Psoas muscle (tissue), 8 donors: ENCODE measurements at places on chromosomes 4 and X. TPM values are rescaled to one million over a fixed set of nuclear protein-coding genes. Genes with fewer than 3 reads are reported as not detected.

The WAS gene
- total RNA-seq = 0.92 TPM

The LNX1 gene
- 2.1 TPM for total RNA-seq

The GNRHR gene
- total RNA-seq = not detected

The CPLX1 gene
- total RNA-seq = 1.3 TPM

DNA sequence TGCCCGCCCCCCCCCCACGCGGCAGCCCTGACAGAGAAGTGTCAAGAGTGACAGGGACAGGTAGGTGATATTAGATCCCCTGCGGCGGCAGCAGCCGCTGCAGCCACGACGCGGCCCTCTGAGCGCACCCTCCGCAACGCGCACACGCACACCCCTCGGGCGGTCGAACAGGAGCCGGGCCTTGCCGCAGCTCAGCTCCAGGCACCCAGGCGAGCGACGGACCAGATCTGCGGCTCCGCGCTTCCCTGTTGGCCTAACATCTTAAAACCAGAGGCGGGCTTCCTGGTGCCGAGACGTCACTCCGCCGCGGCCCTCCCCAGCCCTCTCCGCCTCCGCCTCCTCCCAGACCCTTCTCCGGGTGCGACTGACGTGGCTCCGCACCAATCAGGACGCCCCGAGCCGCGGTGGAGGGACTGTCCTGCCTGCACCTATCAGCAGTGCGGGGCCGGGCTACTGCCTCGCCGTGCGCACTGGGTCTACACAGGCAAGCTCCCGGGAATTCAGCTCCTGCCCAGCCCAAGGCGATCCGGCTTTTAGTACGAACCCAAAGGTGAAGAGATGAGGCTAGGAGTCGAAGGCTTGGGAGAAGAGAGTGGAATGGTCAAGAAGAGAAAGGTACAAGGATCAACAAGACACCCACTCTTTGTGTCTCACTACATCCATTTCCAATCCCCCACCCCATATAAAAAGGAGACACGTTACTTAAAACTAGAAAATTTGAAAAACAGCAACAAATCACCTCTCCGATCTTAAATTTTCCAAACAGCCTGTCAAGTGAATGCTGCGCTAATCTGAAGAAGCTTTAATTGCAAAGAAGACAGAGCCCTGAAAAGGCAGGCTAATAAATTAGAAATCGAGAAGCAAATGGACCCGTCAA, at the start of gene PITX2:
Gene PITX2, minus strand, starts transcription at position 237 of the 877 bp plus-strand sequence. CDS start 617 bp downstream, outside the sequence.
- DNase-seq = peak; percentile 97

- peak; percentile 62 for DNase-seq
These were observed at the start of gene CD38 for GRCh38 chr4:15778289-15779241. CD38 (plus strand) TSS chr4:15778328; CDS start chr4:15778415, 87 bp downstream.

- DNase-seq = no peak
These were observed 337.1 kb upstream of the PUDP start for GRCh38 chrX:7485061-7485460.

- DNase-seq = no peak
These were observed 12.4 kb downstream of the CLCN4 start for GRCh38 chrX:10169175-10169574.

DNA sequence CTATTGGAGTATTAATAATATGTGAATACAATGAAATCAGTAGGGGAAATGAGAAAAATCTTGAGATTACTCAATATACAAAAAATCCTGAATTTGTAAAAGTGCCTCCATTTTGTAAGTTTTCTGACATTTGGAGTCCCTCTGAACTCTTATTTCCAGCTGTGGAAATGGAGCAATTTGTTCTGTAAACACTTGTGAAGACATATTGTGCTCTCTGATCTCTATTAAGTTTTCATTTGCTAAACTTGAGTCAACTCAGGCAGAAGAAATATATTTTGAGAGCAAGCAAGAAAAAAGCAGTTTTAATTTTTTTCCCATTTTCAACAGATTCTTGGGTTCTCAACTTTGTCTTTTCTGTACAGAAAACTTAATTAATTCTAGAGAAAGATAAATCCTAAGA, 51.4 kb upstream of the PCDH18 start:
- DNase-seq = no peak

DNA sequence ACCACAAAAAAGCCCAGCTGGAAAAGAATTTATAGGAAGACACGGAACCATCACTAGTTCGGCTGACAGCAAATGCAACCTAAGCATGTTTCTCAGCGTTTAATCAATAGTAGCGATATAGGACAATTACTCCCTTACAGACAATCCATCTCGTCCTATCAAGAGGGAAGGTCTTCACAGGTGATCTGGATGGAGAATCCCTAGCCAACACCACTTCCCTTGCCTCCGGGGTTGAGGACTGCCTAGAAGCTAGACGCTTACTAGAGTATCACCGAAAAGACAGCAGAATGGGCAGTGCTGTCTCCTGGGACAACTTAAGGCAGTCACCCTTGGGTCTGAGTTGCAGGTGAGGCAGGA, 32.1 kb upstream of the MAML3 start:
- no peak for DNase-seq

- DNase-seq = no peak
These were observed 108.6 kb downstream of the CENPC start for GRCh38 chr4:67436742-67437141.
